Peyer's patch (tissue), 4 donors: ENCODE measurements at places on chromosomes 5 and 9. TPM values are rescaled to one million over a fixed set of nuclear protein-coding genes. Genes with fewer than 3 reads are reported as not detected.

EDIL3 gene
- 6.7 TPM for total RNA-seq

LAMC3 gene
- 3.9 TPM for total RNA-seq

CYLC2 gene
- total RNA-seq: not detected

PCSK5 gene
- 488 TPM for total RNA-seq

CENPH gene
- total RNA-seq: 3.6 TPM

ARHGEF39 gene
- 5.8 TPM for total RNA-seq

PKD2L2 gene
- not detected for total RNA-seq

OCLN gene
- 64.7 TPM for total RNA-seq

DNA sequence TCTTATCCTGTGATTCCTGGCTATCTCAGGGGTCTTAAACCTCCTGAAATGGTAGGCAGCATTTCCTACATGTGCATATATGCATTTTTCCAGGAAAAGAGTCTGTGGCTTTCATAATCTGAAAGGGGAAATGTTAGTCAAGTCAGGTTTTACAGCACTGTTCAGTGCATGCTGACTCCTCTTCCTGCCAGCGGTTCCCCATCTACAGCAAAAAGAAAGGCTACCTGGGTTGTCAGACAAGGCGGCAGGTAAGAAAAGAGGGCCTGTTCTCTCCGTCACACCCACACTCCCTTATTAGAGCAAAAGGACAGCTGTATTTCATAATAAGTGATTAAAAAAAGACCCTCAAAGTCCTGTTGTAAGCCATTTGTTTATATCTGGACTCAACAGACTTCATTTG, 4.3 kb upstream of the SPATA6L start:
- DNase-seq: no peak

- no peak for DNase-seq
Measured at GRCh38 chr5:139342423-139342723, 719 bp downstream of the PAIP2 start.

DNA sequence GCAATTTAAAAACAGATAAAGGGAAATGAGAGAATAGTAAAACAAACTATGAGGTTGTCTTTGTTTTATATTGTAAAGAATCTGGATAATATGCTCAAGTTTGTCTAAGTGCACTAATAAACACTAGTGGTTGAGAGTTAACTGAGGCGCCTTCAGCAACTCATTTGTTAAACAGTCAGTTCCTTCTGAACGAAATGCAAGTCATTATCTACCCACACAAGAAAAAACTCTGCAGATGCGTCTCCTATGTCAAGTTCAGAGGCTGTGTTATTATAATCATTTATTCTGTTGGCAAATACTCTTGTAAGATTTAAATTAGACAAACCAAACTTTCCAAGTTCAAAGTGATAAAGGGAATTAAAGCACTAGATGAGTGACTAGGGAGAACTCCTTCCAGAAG, 20.3 kb upstream of the PCA3 start:
- no peak for DNase-seq

GRCh38 chr9:92426501-92427145, 2.4 kb upstream of the OMD start:
- no peak for DNase-seq

GRCh38 chr5:14153932-14154731, 11.0 kb downstream of the TRIO start:
- DNase-seq: peak; percentile 36

DNA sequence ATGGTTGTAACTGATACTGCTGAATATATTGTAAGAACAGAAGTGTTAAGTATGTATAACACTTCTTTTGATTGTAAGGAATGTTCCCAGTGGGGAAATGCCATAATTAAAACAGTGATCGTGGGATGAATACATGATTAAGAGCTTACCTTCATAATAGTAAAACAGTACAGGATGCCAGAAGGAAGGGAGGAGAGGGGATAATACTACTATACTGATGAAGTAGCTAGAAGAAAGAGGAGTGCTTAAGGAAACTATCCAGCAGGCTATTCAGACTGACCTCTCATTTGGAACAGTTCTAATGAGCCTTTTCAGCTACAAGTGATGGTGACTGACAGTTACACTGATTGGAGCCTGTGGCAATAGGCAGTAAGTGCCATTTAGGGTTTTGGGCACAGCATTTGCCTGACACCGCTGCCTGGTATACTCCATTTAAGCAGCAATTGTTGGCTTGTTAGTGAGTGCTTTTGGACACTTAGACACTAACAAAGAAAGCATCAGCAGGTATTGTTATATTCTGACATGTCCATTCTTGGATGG, 33.8 kb upstream of the KDM4C start:
- no peak for DNase-seq

- peak; percentile 66 for DNase-seq
Measured at GRCh38 chr9:35757226-35757891, 3.3 kb upstream of the MSMP start.

GRCh38 chr9:99867968-99868367, 38.5 kb upstream of the STX17 start:
- DNase-seq: no peak

GRCh38 chr5:108801301-108801700, 53.6 kb downstream of the FER start:
- no peak for DNase-seq

GRCh38 chr5:5424736-5425135, 2.3 kb downstream of the ICE1 start:
- no peak for DNase-seq
